ENCODE measurements at places on chromosomes 12 and 14.

DNA sequence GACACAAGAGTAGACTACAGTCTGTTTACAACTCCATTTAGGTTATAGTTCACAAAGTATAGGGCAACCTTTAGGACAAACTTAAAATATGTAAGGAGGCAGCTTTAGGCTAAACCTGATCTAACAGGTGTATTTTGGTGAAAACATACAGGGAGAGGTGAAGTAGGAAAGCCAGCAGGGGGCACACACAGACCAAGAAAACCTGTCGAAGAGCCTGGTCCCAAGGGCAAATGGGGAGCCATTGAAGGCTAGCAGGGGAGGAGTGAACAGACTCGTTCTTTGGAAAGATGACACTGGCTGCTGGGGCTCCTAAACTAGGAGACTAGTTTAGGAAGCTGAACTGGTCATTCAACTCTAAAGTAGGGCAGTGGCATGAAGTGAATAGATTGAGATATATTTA is 138.8 kb upstream of the WSCD2 start:
- DNase-seq = peak; percentile 21

DNA sequence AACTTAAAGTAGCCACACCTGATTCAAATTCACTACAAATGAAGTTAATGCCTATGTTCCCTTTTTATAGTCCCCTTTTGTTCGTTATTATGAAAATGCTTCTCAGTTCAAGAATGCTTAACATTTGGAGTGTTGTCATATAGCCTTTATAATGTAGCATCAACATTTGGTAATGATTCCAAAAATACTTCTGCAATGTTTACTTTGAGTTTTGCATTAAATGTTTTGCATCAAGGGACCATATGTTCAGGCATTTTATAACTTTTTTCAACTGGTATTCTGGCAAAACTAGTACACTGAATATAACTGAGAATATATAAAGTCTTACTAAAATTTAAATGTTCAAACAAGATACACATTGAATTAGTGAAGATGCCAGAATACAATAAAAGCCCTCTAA is 209.6 kb upstream of the SLC16A7 start:
- DNase-seq = no peak

GRCh38 chr14:96318836-96319235 is 44.3 kb downstream of the ATG2B start:
- DNase-seq = no peak

DNA sequence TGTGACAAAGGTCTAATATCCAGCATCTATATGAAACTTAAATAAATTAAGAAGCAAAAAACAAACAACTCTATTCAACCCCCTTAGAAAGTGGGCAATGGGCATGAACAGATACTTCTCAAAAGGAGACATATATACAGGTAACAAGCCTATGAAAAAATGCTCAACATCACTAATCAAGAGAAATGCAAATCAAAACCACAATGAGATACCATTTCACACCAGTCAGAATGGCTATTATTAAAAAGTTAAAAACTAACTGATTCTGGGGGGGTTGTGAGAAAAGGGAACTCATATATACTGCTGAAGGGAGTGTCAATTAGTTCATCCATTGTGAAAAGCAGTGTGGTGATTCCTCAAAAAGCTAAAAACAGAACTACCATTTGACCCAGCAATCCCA is 198.9 kb downstream of the BMP4 start:
- DNase-seq = no peak

DNA sequence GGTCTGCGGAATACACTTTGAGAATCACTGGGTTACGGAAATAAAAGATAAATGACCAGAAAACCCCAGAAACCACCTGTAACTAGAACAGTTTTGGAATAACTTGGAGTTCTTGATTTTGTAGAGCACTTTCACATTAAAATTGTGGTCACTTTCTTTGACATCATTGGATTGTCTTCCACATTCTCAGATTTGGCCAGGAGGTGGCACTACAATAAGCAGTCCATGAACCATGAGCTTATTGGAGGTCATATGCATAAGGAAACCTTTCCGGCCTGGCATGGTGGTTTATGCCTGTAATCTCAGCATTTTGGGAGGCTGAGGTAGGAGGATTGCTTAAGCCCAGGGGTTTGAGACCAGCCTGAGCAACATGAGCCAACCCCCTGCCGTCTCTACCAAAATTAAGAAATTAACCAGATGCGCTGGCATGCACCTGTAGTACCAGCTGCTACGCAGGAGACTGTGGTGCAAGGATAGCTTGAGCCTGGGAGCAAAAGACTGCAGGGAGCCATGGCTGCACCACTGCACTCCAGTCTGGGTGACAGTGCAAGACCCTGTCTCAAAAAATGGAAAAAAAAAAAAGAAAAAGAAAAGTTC is 107.7 kb upstream of the CAND1 start:
- peak; percentile 53 for DNase-seq

DNA sequence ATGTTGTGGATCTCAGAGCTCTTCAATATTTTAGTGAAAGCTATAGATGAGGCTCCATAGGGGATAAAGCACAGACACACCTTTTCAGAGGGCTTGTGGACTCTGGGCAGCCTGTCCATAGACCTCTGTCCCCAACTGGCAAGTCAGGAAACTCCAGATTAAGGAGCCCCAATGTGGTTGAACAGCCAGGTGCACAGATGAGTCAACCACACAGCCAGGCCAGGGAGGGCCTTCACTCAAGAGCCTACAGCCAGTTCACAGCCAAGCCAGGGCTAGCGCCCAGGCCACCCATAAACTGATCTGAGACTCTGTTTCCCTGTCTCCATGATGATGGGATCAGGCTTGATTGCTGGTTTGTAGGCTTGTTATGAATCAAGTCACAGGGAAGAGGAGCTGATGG is 1.0 kb upstream of the BDKRB2 start:
- DNase-seq = no peak

GRCh38 chr14:70245026-70245425 is 56.3 kb upstream of the SLC8A3 start:
- DNase-seq = no peak

DNA sequence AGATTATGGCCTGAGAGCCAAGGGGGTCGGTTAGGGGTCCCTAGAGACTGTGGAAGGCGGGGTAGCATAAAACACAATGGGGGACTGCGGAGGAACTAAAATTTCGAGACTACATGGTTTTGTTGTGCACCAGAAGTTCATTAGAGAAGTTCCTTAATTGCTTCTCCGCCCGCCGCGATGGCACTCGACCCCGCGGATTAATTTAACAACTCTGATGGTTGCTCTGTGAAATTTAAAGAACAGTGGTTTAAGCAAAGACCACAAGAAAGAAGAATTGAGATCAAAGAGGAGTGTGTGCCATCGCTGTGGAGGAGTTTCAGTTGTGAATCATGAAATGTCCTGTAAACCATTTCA is 1.4 kb upstream of the CCDC88C start:
- DNase-seq = peak; percentile 75

- DNase-seq = no peak
Measured at GRCh38 chr12:3671330-3672112, 81.4 kb downstream of the CRACR2A start.

DNA sequence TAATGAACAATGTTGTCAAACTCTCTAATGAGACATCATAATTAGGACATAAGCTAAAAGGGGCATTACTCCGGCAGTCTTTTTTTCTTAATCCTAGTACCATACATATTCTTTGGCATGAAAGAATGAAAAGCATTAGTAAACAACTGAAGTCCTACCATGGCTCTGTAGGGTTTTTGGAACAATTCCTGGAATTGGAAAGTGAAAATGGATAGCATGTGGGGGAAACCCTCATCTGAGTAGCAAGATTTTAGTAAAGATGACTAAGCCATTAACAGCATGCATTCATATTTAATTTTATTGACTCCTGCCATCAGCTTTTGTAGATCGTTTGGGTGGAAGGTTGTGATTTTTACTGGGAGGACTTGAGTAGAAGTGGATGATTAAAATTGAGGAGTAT is 216.2 kb upstream of the PDZRN4 start:
- no peak for DNase-seq

Data from CD4-positive, CD25-positive, alpha-beta regulatory T cell (primary cell).